Esophagus muscularis mucosa (tissue), 4 donors: ENCODE measurements at places on chromosomes 13 and 19.

GRCh38 chr19:29577649-29577963 is 28.5 kb upstream of the POP4 start:
- H3K4me3 ChIP-seq = no peak overlapping the region
- H3K4me1 ChIP-seq = no peaks in the 10 kb centered on the region
- H3K36me3 ChIP-seq = no peaks in the 10 kb centered on the region
- no peak overlapping the region for H3K27ac ChIP-seq
- no peaks in the 10 kb centered on the region for H3K27me3 ChIP-seq
- no peak for DNase-seq

DNA sequence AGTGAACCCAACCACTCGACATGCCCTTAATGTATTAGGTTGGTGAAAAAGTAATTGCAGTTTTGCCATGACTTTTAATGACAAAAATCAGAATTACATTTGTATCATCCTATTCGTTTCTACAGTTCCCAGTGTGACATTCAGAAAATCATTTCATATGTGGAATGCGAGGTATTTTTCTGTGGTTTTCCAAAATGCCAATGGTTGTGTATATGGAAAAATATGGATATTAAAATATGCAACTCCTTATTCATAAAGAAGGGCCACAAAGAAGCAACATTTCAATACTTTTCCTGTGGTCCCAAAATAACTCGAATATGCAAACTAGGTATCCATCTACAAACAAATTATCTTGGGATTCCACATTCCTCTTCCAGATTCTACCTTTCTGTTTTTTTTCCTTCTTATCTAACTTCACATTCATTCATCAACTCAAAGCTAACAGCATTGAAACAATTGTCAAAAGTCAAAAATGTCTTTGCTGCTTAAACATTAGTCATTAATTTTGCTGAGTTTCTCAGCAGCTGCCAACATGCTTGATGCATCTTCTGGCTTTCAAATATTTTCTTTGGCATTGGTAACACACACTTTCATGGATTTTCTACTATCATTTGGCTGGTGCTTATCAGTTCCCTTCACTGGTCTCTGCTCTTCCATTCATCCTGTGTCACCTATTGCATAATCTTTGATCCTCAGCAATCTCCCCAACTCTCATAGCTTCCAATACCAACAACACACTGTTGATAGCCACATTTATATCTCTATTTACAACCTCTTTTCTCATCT is 1445.4 kb downstream of the EFNB2 start:
- no peaks in the 10 kb centered on the region for H3K4me1 ChIP-seq
- no peak overlapping the region for H3K4me3 ChIP-seq
- no peaks in the 10 kb centered on the region for H3K36me3 ChIP-seq
- no peaks in the 10 kb centered on the region for H3K27me3 ChIP-seq

DNA sequence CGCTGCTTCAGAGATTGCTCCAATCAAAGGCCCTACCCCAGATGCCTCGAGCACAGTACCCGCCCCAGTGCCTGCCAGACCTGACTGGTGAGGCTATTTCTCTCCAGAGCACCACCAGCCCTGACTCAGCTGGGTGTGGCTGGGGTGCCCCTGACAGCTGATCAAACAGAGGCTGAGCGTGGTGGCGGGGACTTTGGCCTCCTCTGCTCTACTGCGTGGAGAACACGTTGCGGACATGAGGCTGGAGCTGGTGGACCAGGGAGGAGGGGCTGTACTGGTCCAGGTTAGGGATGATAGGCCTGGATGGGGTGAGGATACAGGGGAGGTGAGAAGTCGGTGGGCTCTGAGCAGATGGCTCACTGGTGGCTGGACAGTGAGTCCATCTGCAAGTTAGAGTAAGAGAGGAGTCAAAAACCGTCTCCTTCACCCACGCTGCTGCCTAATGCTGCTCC is 3.5 kb upstream of the DOCK6 start:
- H3K4me1 ChIP-seq = peaks cover 48% of the 10 kb centered on the region
- peak overlapping the region; percentile 38 for H3K27ac ChIP-seq
- no peaks in the 10 kb centered on the region for H3K27me3 ChIP-seq

DNA sequence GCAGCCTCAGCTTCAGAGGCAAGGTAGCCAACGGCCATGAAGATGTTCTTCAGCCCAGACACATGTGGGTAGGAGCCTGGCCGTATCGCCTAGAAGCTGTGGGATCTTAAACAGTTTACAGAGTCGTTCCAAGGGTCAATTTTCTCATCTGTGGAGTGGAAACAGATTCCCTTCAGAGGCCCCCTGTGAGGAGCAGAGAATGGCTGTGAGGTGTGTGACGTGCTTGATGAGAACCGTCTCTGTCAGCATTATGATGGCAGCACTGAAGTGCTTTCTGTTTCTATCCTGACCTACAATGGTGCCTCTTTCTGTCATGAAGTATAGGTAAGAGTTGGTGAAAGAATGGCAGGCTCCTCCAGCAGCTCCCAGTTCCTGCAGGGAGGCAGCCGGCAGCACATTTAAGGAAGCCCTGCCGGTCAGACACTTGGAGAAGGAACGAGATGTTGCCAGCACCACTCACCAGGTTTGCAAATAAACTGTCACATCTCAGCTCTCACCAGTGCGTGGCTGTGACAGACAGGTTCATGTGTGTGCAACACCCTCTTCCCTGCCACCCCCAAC is 277.3 kb downstream of the FOXO1 start:
- no peaks in the 10 kb centered on the region for H3K27me3 ChIP-seq
- DNase-seq = peak; percentile 87
- no peaks in the 10 kb centered on the region for H3K36me3 ChIP-seq
- no peaks in the 10 kb centered on the region for H3K4me1 ChIP-seq
- no peak overlapping the region for H3K4me3 ChIP-seq

GRCh38 chr13:76245920-76246319 is 609.8 kb downstream of the LMO7 start:
- DNase-seq = no peak
- no peaks in the 10 kb centered on the region for H3K4me1 ChIP-seq
- H3K27me3 ChIP-seq = no peaks in the 10 kb centered on the region
- no peak overlapping the region for H3K27ac ChIP-seq
- no peak overlapping the region for H3K4me3 ChIP-seq

GRCh38 chr13:70644052-70644451 is 535.8 kb upstream of the KLHL1 start:
- no peaks in the 10 kb centered on the region for H3K27me3 ChIP-seq
- H3K4me1 ChIP-seq = no peaks in the 10 kb centered on the region
- no peaks in the 10 kb centered on the region for H3K36me3 ChIP-seq
- no peak for DNase-seq
- no peak overlapping the region for H3K4me3 ChIP-seq
- no peak overlapping the region for H3K27ac ChIP-seq

- H3K27ac ChIP-seq = no peak within 1 kb of the TSS
- H3K36me3 ChIP-seq = peaks cover 10% of the 10 kb centered on the region
- no peaks in the 10 kb centered on the region for H3K4me1 ChIP-seq
- H3K27me3 ChIP-seq = no peaks in the 10 kb centered on the region
- DNase-seq = no peak
- no peak within 1 kb of the TSS for H3K4me3 ChIP-seq
These were observed at the start of gene UPK1A for GRCh38 chr19:35666251-35666913. TSS of gene UPK1A (plus strand) at chr19:35666517. CDS start at chr19:35666813, 296 bp downstream.

DNA sequence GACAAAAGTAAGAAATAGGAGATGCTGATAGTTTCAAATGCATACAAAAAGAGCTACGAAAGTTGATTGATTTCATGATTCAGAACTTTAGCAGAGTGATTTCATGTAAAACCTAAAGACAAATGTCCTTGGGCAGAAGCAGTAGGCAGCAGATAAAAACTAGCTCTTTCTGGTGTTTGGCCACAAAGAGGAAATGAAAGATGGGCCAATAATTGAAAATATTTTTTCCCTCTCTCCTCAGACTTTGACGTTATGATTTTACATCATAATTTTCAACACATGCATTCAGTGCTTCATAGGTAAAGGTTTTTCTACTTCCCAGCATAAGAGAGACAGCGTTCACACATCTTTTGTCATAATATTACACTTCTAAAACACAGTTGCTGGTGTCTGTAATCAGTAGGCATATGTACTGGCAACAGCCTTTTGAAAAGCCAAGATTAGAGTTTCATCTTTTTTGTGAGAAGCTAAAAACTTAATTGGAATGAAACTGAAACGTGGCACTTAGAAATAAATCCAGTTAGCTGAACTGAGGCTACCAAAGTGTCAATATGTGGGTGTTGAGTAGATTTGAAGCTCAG is 9.3 kb downstream of the SCEL start:
- H3K36me3 ChIP-seq = no peaks in the 10 kb centered on the region
- H3K27me3 ChIP-seq = no peaks in the 10 kb centered on the region
- no peak overlapping the region for H3K4me3 ChIP-seq
- no peak for DNase-seq
- H3K4me1 ChIP-seq = peaks cover 17% of the 10 kb centered on the region

GRCh38 chr19:15544283-15544682 is 36.0 kb downstream of the CYP4F22 start:
- H3K27ac ChIP-seq = no peak overlapping the region
- H3K4me3 ChIP-seq = no peak overlapping the region
- no peaks in the 10 kb centered on the region for H3K36me3 ChIP-seq
- no peaks in the 10 kb centered on the region for H3K27me3 ChIP-seq
- H3K4me1 ChIP-seq = no peaks in the 10 kb centered on the region
- no peak for DNase-seq
